ENCODE measurements at places on chromosomes 16 and 17. TPM values are rescaled to one million over a fixed set of nuclear protein-coding genes. Genes with fewer than 3 reads are reported as not detected.

The SLC5A10 gene
- polyA plus RNA-seq, result 0.09 TPM

The SLC7A5 gene
- 3.2 TPM for polyA plus RNA-seq

The ARHGDIA gene
- polyA plus RNA-seq, result 102 TPM

The PRSS36 gene
- polyA plus RNA-seq, result 0.79 TPM

The MT1F gene
- 82.3 TPM for polyA plus RNA-seq

DNA sequence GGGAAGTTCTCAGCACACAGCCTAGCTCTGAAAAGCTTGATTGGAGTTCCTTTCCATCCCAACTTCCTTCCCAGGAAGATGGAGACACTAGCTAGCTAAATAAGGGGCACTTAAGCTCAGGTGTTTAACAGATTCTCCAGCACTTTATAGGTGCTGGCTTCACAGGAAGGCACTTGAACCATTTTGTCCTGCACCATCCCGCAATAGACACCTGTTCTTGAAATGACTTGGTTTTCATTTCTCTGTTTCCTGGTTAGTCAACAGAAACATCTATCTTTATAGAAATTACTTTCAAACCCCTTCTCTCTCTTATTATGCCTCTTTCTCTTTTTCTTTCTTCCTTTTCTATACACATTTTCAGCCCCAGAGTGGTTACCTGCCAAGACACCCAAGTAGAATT lies 409.9 kb upstream of the ZFHX3 start:
- no peak for DNase-seq

GRCh38 chr16:67651847-67652246 lies 6.9 kb downstream of the CARMIL2 start:
- DNase-seq, result no peak

- no peak for DNase-seq
Measured at GRCh38 chr17:2637422-2637821, 44.0 kb downstream of the PAFAH1B1 start.

GRCh38 chr17:74873874-74874614 lies 1.2 kb upstream of the FDXR start:
- DNase-seq, result no peak

DNA sequence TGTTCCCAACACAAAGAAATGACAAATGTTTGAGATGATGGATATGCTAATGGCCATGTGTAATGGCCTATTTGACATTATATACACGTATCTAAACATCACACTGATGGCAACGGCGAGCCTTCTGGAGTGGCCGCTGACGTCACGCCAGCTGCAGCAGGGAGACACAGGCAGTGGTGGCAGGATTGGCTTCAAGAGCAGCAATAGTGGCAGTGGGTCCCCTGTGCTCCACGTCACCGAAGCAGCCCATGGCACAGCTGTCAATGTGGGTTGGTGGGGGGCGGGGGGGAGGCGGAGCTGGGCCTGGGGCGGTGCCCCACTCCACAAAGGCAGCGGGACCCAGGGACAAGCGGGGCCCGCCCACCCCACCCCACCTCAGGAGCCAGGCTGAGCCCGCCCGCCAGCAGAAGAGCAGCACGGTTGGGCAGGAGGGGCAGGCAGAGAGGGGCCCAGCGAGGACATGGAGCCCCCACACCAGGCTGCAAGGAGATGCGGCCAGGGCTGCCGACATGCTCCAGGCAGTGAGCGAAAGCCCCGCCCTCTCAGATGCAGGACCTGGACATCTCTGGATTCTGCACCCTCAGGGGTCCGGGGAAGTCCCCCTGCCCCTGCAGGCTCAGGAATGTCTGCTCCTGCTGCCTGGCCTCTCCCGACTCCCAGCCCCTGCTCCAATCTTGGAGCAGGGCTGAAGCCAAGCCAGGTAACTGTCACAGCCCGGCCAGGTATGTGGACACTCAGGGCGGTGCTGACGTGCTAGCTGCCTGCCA lies 64.6 kb downstream of the USP32 start:
- no peak for DNase-seq

DNA sequence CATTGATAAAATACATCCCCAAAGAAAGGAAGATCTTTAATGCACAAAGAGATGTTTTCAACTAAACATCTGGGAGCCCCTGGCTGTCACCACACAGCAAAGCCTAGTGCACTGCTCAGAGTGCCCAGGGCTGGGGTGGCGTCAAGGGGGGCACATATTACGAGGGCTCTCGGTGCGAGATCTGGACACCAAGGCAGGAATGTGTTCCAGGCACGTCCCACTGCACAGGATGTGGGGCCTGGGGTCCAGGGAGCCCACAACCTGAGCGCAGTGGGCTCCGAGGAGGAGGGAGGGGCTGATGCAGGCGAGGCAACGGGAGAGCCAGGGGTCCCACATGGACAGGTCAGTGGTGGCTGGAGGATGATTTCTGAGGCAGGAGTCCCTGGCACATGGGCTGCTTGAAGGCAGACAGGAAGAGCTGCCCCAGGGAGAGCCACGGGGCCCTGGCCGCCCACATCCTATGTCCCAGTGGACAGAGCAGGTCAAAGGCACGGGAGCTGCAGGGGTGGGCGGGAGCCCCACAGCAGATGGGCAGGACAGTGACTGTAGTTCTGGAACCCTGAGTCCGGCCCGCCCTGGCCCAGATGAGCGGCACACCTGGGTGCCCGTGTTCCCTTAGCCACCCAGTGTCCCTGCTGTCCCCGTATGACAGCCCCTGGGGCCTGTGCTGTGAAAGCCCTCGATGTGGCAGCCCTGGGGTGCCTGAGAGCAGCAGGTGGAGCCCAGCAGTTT lies 56.4 kb downstream of the ZNF778 start:
- no peak for DNase-seq

- DNase-seq, result no peak
Measured at GRCh38 chr16:84751947-84752346, 52.1 kb downstream of the USP10 start.

Data from naive thymus-derived CD8-positive, alpha-beta T cell (primary cell).